ENCODE measurements at places on chromosomes 6 and 20.
A peak's percentile ranks its signal among the peaks of the same experiment; 100 is the strongest.

DNA sequence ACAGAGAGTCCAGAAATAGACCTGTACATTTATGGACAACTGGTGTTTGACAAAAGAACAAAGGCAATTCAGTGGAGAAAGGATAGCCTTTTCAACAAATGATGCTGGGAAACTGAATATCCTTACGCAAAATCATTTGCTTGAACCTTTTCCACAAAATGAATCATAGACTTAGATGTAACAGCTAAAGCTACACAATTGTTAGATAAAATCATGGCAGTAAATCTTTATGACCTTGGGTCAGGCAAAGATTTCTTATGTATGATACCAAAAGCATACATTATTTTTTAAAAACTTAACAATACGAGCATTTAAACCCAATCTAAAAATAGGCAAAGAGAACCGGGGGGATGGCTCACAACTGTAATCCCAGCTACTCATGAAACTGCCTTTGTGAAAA is 73.5 kb upstream of the DST start:
- no peak for DNase-seq
- H3K4me1 ChIP-seq, result no peaks in the 10 kb centered on the region
- H3K27me3 ChIP-seq, result no peaks in the 10 kb centered on the region
- H3K4me3 ChIP-seq, result no peak overlapping the region

DNA sequence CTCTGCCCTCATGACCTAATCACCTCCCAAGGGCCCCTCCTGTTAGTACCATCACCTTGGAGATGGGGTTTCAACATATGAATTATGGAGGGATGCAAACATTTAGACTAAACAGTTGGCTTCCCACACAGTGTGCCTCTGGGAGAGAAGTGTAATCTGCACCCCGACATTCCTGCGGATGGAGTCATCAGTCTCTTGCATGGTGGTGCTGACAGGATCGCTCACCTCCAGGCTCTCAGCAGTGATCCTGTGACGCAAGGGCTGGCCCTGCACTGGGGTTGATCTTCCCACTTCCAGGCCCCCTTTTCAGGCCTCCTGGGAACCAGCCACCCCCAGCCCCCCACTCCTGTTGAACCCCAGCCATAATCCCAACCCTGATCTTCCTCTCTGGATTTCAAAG is 16.0 kb upstream of the PI16 start:
- no peaks in the 10 kb centered on the region for H3K36me3 ChIP-seq
- no peaks in the 10 kb centered on the region for H3K27me3 ChIP-seq
- DNase-seq, result no peak
- no peak overlapping the region for H3K4me3 ChIP-seq

GRCh38 chr6:100808638-100809275 is 72.4 kb downstream of the ASCC3 start:
- no peak for DNase-seq
- no peaks in the 10 kb centered on the region for H3K27me3 ChIP-seq
- H3K4me1 ChIP-seq, result no peaks in the 10 kb centered on the region

DNA sequence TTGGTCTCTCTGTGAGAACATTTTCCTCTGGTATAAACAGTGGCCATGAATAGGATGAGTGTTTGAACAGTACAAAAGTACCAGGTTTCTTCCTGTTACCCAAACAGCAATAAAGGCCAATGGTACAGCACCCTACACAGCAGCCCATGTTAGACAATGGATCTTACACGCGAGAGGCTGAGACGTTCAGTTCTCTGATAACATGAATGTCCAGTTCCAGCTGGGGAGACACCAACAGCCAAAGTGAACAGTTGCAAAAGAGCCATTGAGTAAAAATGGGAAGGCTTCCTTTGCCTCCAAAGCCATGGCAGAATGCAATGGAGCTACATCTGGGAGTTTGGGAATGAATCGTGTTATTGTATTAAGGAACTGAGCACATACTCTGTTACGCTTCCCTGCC is 246.8 kb upstream of the SGK1 start:
- no peaks in the 10 kb centered on the region for H3K4me1 ChIP-seq
- no peak overlapping the region for H3K27ac ChIP-seq
- DNase-seq, result no peak
- H3K36me3 ChIP-seq, result no peaks in the 10 kb centered on the region
- no peaks in the 10 kb centered on the region for H3K27me3 ChIP-seq

DNA sequence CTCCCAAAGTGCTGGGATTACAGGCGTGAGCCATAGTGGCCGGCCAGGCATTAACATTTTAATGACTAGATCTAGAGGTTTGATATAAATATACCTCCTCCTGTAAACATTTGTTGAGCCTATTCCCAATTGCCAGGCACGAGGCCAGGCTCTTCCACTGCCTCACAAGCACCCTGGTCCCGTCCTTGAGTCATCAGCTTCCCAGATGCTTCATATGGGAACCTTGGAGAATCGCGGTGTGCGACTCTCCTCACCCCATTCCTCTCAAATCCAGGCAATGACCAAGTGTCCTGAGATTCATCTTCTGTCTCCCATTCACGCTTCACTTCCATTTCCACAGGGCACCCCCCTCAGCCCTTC is 35.9 kb upstream of the PIM1 start:
- H3K4me3 ChIP-seq, result no peak overlapping the region
- H3K27me3 ChIP-seq, result no peaks in the 10 kb centered on the region
- H3K4me1 ChIP-seq, result peaks cover 49% of the 10 kb centered on the region
- no peaks in the 10 kb centered on the region for H3K36me3 ChIP-seq
- H3K27ac ChIP-seq, result peak overlapping the region; percentile 72
- DNase-seq, result no peak

DNA sequence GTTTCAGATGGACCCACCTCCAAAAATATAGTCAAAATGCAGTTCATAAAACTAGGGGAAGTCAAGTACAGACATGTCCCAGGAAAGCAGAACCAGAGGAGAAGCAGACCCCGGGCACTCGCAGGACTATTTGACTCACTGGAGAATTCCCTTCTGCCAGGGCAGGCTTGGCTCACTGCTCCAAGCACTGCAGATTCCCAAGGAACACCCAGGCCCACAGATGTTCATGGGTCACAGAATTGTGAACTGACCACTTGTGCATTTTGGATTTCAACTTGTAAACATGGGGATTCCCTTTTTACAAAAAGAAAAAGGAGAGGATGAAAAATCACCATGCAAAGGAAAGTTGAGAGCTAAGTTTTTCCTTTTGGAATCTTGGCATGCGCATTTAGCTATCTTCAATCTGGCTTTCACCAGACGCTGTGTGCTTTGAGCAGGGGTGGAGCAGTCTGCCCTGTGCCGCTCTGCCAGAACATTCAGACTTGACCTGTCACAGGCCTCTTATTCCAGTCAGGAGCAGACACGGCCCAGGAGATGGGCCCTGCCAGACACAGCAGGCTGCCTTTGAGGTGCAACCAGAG is 237.5 kb upstream of the TAB2 start:
- no peaks in the 10 kb centered on the region for H3K36me3 ChIP-seq
- H3K4me3 ChIP-seq, result no peak overlapping the region
- peak; percentile 34 for DNase-seq
- no peaks in the 10 kb centered on the region for H3K27me3 ChIP-seq
- H3K4me1 ChIP-seq, result peaks cover 25% of the 10 kb centered on the region
